ENCODE measurements at places on chromosomes 2 and 18.

DNA sequence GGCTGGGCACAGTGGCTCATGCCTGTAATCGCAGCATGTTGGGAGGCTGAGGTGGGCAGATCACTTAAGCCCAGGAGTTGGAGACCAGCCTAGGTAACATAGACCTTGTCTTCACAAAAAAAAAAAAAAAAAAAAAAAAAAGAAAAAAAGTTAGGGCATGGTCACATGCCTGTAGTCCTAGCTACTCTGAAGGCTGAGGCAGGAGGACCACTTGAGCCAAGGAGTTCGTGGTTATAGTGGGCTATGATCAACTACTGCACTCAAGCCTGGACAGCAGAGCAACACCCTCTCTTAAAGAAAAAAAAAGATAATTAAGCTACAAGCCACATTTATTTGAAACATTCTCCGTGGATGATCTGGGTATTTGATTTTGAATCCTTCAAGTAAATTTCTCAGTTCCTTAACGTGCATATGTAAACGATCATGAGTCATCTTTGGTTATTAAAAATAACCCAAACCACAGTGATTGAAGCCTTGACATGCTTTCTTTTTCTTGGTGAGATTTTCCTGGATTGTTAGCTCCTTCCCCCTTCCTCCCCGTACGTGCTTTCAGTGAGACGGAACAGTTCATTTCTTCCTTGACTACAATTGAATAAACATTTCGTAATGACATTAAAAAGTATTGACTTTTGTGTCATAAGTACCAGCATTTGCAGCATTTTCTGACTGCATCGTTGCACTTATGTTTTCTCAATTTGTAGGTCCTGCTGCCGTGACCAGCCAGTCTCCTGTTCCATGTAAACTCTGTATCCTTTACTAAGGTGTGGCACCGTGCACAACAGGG is 20.3 kb downstream of the RMC1 start:
- no peak for DNase-seq

- no peak for DNase-seq
Observed at GRCh38 chr18:79366177-79367094, 29.3 kb upstream of the NFATC1 start.

GRCh38 chr2:201513271-201513670 is 61.7 kb downstream of the STRADB start:
- DNase-seq = no peak

DNA sequence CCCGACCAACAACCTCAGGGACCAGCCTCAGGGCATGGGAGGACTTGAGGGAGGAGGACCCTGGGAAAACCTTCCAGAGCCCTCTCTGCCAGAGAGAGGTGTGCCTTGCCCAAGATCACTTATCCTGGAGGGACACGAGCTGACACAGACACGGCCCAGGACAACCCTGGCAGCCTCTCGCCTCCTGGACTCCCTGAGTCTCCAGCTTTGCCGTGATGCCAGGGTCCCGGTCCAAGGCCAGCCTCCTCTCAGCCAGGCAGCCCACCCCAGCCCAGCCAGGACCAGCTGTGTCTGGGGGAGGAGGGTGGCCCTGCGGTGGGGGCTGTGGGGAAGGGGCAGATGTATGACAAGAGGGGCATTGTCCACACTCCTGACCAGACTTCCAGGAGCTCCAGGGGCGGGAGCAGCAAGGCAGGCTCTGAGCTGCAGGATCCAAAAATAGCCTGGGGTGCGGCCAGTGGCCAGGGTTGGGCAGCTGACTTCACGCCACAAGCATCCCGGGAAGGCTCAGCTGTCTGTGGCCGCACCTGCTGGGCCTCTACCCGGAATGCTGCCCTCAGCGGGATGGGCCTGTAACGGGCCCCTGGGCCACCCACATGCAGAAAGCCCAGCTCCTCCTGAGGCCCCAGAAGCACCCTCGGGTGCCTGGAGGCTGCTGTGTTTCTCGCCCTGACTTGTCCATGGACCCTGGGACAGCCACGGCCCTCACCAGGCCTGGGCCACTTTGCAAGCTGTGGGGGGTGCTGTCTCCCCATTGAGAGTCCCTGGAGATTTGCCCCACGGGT is 65.5 kb upstream of the GPC1 start:
- DNase-seq = no peak

DNA sequence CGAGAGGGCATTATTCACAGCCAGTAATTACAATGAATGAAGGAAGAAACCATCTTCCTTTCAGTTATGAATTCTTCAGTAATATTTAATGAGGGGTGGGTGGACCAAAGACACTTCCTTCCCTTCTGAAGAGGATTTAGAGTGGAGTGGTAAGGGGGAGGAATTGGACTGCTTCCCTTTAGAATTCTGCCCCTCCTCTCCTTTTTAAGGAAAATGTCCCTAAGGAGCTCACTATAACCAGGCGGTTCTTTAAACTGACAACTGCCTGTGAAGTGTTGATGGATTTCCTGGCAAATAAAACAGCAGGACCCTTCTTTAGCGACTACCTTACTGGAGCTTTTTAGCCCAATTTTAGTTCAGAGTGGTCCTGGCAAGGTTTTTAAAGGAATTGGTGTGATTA is 86.4 kb downstream of the LIMS1 start:
- no peak for DNase-seq

- DNase-seq = no peak
Observed at GRCh38 chr18:41820784-41821183, 134.2 kb upstream of the PIK3C3 start.

DNA sequence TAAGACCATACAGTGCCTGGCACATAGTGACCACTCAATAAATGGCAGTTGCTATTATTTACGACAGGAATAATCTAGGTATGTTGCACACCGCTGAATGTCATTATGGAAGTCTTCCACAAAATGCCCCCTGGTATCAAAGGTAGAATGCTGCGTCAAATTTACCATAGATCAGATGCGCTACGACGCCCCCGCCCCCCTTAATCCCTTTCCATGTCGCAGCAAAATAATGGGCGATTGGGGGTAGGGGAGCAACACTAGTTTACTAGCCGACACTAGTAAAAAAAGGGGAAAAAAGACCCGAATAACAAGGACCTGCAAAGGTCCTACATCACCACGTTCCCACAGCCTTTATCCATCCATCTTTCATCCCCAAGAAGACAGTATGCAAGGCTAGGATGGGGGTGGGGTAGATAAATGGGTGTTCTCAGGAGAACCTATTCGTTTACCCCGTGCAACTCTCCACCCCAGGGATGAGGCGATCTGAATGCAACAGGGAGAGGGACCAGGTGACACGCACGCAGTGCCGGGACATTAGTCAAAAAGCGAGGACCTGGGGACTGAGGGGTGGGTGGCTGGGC is 455 bp downstream of the PREPL start:
- DNase-seq = peak; percentile 50

DNA sequence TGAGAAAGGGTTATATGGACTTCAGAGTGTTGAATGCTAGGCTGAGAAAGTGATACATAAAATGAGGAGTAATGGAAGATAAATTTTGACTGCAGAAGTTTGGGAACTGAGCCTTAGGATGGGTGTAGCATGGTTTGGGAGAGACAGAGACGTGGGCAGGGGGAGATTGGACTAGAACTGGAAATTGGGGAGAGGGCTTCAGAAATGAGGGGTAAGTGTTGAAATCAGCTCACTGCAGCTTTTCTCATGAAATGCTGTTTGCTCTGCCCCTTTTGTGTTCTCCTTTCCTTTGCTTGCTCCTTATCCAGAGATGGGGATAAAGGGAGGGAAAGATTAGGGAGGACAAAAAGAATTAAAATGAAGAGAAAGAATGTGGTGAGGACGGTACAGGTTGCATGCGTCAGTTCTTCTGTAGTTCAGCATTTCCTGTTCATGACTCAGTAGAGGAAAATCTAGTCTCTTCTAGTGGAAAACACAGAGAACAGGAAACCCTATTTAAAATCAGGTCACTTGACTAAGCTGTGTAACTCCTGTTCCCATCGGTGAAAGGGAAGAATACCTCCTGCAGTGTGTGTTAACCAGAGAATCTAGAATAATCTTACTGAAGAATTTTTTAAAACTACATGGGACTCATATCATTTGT is 105.6 kb downstream of the CRIM1 start:
- no peak for DNase-seq

- DNase-seq = no peak
Observed at GRCh38 chr2:143241403-143242088, 112.3 kb downstream of the ARHGAP15 start.

Data from hematopoietic multipotent progenitor cell treated with erythropoietin and hydrocortisone succinate and interleukin-3 and kit ligand, for 8 days (in vitro differentiated cells).